ENCODE measurements at places on chromosomes 6 and 20. TPM values are rescaled to one million over a fixed set of nuclear protein-coding genes. Genes with fewer than 3 reads are reported as not detected.

CST1 gene
- total RNA-seq = 1.4 TPM

TAF11 gene
- total RNA-seq = 19.3 TPM

INSM1 gene
- not detected for total RNA-seq

SCRT2 gene
- not detected for total RNA-seq

SEL1L2 gene
- total RNA-seq = not detected

GTPBP2 gene
- 20.0 TPM for total RNA-seq

SPAG4 gene
- 5.0 TPM for total RNA-seq

TBXT gene
- not detected for total RNA-seq

APOM gene
- total RNA-seq = 3.2 TPM

CPNE5 gene
- 0.15 TPM for total RNA-seq

SALL4 gene
- 1.3 TPM for total RNA-seq

PTK6 gene
- 2.5 TPM for total RNA-seq

MAS1L gene
- total RNA-seq = not detected

NOTCH4 gene
- 0.49 TPM for total RNA-seq

UST gene
- 2.9 TPM for total RNA-seq

BTN1A1 gene
- not detected for total RNA-seq

SOX4 gene
- 12.3 TPM for total RNA-seq

GSTA3 gene
- not detected for total RNA-seq

SLC22A7 gene
- total RNA-seq = not detected

ANKEF1 gene
- total RNA-seq = 8.7 TPM

RIPPLY2 gene
- 0.41 TPM for total RNA-seq

PSMB8 gene
- 23.6 TPM for total RNA-seq

PRSS16 gene
- total RNA-seq = 2.5 TPM
